ENCODE measurements at places on chromosomes 7 and 10.

DNA sequence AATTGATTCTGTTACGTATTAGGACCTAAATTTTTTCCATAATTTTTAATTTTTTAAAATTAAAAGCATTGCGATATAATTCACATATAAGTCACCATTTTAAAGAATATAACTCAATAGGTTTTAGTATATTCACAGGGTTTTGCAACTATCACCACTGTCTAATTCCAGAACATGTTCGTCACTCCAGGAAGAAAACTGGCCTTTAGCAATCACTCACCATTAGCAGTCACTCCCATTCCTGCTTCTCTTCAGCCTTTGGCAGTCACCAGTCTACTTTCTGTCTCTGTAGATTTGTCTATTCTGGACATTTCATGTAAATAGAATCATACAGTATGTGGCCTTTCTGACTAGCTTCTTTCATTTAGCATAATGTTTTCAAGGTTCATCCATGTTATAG is 176.5 kb downstream of the EXOC4 start:
- no peak for DNase-seq

- no peak for DNase-seq
Observed at GRCh38 chr10:3470191-3470590, 297.6 kb upstream of the PITRM1 start.

DNA sequence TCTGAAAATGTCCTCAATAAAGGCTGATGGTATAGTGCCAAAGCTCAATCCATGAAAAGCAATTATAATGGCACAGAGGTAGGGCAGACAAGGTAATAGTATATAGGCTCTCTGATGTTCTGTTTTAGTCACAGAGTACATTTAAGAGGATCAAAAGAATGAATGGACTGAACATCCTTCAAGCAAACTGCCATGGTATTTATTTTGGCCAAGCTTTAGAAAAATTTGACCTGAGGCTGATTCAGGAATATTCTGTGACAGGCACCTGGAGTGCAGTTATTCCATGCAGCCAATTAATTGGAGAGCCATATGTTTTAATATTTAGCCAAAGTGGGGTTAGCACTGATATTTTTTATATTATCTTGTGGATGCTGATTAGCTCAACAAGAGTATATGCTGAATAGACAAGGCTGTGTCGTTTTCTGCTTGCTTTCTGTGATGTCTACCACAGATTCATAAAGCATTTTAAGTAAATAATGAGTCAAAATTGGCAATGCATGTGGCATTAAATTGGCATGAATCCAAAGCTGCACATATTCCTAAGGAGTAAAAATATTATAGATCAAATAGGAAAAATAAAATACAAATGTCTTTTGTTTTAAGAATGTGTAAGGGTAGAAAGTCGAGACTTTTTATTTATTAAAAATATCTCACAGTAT is 177.4 kb downstream of the PCLO start:
- DNase-seq, result no peak

- no peak for DNase-seq
Observed at GRCh38 chr10:98256692-98257091, 11.3 kb downstream of the LOXL4 start.

DNA sequence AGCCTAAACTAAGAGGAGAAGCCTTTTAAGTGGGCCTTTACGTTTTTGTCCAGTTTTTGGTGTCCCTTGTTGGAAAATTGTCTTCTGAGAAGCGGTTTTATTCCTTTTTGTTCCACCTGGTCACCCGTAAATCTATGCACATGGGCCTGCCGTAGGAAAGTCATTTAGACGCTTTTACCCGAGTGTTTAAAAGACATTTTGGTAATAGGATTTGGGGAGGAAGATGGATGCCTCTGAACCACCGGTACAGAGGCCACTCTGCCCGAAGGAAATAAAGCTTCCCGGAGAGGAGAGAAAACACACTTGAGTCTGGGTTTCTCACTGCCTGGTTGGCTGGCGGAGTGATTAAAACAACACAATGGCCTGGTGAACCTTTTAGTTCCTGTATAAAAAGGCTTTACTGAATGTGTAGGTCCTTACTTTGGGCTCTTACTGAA is 760 bp downstream of the THNSL1 start:
- no peak for DNase-seq

DNA sequence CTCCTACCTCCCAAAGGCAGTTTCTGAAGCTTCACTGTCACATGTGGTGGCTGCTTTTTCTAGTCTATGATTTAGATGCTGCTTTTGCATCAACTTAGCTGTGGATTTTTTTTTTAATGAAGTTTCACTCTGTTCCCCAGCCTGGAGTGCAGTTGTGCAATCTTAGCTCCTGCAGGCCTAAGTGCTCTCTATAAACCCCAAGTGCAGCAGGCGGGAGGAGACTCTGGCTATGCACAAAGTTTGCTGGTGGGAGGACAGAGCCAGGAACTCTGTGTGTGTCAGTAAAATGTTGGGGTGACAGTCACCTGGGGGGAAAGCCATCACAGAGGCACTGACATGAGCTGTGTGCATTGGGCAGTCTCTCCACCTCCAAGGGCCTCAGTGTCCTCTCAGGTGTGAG is 138.8 kb upstream of the FAM20C start:
- DNase-seq, result no peak
